ENCODE measurements at places on chromosomes 2 and 18. TPM values are rescaled to one million over a fixed set of nuclear protein-coding genes. Genes with fewer than 3 reads are reported as not detected.

- H3K4me1 ChIP-seq = peaks cover 7% of the 10 kb centered on the region
- no peaks in the 10 kb centered on the region for H3K27me3 ChIP-seq
- H3K27ac ChIP-seq = peak overlapping the region; percentile 58
- H3K4me3 ChIP-seq = no peak overlapping the region
- no peak for DNase-seq
- H3K36me3 ChIP-seq = no peaks in the 10 kb centered on the region
These were observed 35.9 kb downstream of the ARHGAP25 start for GRCh38 chr2:68770271-68771111.

DNA sequence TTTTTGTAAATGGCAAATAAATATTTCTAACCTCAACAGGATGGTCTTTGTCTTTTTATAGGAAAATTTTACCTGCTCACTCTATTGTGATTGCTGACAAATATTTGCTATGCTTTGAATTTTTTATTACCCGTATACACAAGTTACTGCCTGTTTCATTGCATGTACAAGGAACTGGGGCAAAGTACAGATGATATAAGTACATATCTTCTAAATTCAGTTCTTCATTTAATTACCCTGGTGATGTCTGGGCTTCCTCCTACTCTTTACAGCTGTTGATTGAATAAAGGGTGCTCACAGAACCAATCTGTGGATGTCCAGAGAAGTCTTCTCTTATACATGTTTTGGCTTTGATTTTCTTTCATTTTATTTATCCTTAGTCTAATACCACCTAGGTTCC lies 26.5 kb downstream of the KCNE4 start:
- no peaks in the 10 kb centered on the region for H3K27me3 ChIP-seq
- no peak for DNase-seq
- no peak overlapping the region for H3K4me3 ChIP-seq
- no peaks in the 10 kb centered on the region for H3K36me3 ChIP-seq

DNA sequence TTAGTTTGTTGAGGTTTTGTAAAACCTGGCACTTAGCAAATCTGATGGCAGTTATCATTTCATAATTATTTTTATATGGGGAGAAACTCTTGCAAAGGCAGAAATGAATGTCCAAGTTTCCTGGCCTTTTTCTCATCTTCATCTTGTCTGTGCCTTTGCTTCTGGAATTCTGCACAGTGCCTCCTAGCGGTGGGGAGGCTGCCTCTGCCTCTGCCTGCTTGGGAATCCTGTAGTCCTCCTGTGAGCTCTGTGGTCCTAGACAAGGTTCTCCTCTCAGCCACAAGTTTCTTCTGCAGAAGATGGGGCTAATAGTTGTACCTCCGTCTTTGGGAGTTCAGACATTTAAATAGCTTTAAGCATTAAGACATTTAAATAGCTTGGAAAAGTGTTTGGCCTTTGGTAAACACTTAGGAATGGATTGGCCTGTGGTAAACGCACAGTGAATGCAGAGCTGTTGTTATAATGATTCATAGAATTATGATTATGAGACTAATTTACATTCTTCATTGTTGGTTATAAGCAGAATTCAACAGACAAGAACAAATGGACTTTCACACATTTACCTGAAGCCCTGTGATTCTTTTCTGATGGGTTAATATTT lies 101.2 kb downstream of the ZNF236 start:
- DNase-seq = no peak
- H3K36me3 ChIP-seq = no peaks in the 10 kb centered on the region
- H3K27ac ChIP-seq = no peak overlapping the region
- H3K4me3 ChIP-seq = no peak overlapping the region
- H3K4me1 ChIP-seq = peaks cover 5% of the 10 kb centered on the region

The TAF4B gene
- total RNA-seq = 2.9 TPM
